ENCODE measurements at places on chromosomes 11 and 22.

DNA sequence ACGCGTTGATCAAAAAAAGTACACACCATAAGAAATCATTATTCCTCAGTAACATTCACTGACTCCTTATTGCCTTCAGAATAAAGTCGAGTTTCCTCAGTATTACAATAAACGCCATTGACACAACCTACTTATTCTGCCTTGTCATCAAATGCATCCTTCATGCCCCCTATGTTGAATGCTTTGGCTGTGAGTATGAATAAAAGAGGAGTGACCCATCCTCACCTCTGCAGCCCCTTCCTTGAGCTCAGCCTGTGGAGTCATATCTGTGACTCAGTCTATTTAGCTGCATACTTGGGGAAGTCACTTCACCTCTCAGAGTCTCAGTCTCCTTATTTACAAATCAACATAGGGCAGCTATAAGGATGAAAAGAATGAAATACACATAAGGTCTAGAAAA, 65.1 kb downstream of the USP35 start:
- DNase-seq = no peak

- DNase-seq = no peak
These were observed 26.8 kb downstream of the PAK1 start for GRCh38 chr11:77446911-77447629.

- no peak for DNase-seq
These were observed 17.7 kb downstream of the ELF5 start for GRCh38 chr11:34495724-34496377.

GRCh38 chr22:41816241-41816640, 15.8 kb downstream of the CCDC134 start:
- no peak for DNase-seq

- DNase-seq = no peak
These were observed 64.4 kb downstream of the MYH9 start for GRCh38 chr22:36323182-36323854.

DNA sequence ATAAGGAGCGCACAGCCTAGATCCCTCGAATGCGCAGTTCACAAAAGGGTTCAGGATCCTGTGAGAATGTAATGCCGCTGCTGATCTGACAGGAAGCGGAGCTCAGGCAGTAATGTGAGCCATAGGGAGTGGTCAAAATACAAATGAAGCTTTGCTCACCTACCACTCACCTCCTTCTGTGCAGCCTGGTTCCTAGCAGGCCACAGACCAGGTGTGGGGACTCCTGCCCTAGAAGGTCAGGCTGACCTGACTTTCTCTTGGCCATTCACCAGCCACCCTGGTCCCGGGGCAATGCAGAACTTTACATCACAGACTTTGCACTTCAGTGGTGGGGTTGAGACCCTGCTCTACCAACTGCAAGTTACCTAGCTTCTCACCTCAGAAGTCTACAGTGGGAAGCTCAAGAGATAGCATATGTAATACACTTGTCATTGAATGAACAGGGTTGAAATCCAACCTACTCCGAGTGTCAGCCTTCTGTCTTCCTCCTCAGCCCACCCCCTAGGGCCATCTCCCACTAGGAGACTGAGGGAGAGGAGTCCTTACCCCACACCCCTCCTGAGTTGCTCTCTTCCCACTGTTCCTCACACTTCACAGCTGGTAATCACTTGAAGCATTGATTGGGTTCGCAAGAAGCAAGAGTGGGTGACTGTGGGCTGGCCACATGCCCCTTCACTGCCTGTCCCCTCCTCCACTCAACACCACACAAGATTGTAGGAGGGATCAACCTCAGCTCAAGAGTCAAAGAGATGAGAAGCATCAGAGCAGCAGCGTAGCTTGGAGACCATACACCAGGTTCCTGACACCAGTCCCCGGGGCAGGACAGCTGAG, 2.0 kb upstream of the KCNJ1 start:
- no peak for DNase-seq

GRCh38 chr11:78986305-78986704, 411.6 kb upstream of the NARS2 start:
- DNase-seq = no peak

DNA sequence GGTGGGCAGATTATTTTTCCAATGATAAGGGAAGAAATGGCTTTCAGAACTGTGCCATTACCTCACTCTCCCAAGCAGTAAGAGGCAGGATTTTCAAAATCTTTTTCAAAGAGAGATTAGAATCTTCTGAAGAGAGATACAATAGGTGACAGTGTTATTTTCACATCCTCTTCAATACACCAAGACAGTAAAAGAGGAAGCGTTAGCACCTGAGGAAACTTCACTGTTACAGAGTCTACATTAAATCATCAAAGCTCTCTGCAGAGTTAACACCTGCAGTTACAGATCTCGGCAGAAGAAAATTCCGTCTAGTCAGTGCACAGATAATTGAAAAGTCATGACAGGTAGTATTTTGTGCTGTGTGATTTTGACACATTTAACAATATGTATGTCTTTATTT, 144.9 kb downstream of the PGR start:
- no peak for DNase-seq

Data from stimulated activated CD8-positive, alpha-beta memory T cell treated with anti-CD3 and anti-CD28 coated beads, Interleukin-7, amount 100 ng/mL, for 4 hours (primary cell).